ENCODE measurements at places on chromosomes 3 and 15.

GRCh38 chr3:65712140-65712539 lies 326.6 kb downstream of the MAGI1 start:
- no peak for DNase-seq

- DNase-seq = no peak
Observed at GRCh38 chr15:96107916-96108315, 222.6 kb upstream of the NR2F2 start.

DNA sequence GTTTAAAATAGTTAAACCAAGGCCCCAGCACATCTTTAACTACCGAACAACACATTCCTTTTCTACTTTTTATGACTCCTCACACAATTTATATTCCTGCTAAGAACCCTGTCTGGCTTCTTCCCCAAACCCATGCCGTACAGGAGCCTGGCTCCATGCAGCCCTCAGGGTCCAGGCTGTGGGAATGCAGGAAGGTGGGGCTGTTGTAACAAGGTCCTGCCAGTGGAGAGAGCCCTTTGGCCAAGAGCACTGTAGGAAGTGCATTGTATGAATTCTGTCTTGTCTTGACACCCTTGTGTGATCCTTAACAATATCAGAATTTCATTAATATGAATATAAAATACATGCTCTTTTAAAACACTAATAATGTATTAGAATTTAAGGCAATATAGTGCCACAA lies 563.8 kb downstream of the TBL1XR1 start:
- DNase-seq = peak; percentile 25

- DNase-seq = peak; percentile 13
Observed at GRCh38 chr3:168847291-168847883, 751.7 kb upstream of the GOLIM4 start.

DNA sequence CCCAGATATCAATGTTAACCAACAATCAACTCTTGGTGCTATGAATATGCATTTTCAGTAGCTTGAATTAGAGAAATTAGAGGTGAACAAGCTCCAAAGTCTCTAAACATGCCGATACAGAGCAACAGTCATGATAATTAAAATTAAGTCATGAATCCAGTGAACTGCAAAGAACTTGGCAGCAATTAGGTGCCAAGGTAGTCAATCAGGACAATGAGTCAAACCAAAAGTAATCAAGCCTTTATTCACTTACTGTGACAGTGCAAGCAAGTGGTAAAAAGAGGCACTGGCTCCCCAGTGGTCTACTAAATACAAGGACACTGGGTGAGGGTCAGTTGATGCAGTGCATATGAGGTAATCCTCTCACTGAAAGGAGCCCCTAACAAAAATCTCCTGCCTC lies 1.8 kb downstream of the ZNF770 start:
- DNase-seq = no peak

- DNase-seq = peak; percentile 43
Observed at GRCh38 chr15:84817466-84818081, 418 bp downstream of the ALPK3 start.
